ENCODE measurements at places on chromosomes 1 and 21.

- DNase-seq: no peak
Measured at GRCh38 chr1:3714284-3714741, 37.9 kb upstream of the CCDC27 start.

DNA sequence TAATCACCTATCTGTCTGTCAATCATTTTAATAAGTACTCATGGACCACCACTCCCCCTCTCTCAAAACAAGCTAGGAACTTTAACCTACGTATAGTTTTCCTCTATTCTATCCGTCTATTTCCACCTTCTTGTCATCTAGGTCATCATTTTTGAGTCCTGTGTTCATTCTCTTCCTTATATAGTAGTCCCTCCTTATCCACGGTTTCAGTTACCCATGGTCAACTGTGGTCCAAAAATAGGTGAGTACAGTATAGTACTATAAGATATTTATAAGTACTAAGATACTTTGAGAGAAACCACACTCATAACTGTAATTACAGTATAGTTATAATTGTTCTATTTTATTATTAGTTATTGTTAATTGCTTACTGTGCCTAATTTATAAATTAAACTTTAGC is 7.5 kb downstream of the PKN2 start:
- no peak for DNase-seq

DNA sequence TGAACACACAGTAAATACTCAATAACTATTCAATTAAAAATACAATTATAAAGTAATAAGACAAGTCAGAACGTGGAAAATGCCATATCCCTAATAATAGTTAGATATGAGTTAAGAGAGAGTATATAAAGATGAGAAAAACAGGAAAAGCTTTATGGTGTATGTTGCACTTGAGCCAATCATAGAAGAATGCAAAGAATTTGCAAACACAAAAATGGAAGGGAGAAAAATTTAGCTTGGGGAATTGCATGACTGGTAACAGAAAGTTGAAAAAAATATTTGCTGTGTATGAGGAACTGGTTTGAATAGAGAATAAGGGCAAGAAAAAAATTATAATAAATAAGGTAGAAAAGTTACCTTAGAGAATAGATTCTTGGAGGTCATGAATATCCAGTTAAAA is 739.6 kb upstream of the CXADR start:
- no peak for DNase-seq

DNA sequence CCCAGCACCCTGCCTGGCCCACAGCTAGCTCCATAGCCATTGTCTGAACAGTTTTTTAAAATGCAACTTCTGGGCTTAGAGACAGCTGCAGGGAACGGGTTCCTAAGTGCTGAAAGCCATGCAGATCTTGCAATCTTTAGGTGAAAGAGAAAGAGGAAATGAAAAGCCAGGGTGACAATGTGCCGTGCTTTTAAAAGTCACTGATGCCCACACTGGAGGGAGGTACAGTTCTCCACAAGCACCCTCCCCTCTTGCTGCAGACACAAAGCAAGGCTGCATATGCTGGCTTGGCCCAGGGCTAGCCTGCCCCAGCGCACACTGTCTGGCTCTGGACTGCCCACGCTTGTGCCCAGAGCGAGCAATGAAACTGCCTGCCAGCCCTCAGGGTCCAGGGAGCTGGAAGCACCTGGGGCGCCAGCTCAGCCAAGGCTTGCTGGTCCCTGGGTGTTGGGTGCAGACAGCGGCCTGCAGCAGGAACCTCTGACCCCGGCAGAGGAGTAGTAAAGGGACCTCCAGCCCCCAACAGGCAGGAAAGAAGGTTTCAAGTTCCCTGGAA is 70.4 kb downstream of the AJAP1 start:
- DNase-seq: no peak

GRCh38 chr21:41769521-41769920 is 2.7 kb upstream of the RIPK4 start:
- DNase-seq: no peak

DNA sequence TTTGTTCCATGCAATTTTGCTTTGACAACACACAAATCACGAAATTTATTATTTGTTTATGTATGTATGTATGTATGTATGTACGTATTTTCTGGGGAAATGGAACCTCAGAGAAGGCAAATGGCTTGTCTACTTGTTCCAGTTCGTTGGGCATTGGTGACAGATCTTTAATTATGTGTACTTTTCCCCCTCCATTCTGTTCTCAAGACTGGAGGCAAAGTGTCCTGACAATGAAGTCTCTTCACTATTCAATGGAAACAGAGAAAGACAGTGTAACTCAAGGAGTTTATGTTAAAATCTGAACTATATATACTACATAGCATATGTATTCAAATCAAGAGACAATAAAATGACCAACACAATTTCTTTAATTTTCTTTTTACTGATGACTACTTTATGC is 245.7 kb upstream of the PTBP2 start:
- no peak for DNase-seq

Measured in CD4-positive, alpha-beta T cell treated with Interleukin-17A for 1 hour (primary cell).